ENCODE measurements at places on chromosomes 2 and 18. TPM values are rescaled to one million over a fixed set of nuclear protein-coding genes. Genes with fewer than 3 reads are reported as not detected.

DNA sequence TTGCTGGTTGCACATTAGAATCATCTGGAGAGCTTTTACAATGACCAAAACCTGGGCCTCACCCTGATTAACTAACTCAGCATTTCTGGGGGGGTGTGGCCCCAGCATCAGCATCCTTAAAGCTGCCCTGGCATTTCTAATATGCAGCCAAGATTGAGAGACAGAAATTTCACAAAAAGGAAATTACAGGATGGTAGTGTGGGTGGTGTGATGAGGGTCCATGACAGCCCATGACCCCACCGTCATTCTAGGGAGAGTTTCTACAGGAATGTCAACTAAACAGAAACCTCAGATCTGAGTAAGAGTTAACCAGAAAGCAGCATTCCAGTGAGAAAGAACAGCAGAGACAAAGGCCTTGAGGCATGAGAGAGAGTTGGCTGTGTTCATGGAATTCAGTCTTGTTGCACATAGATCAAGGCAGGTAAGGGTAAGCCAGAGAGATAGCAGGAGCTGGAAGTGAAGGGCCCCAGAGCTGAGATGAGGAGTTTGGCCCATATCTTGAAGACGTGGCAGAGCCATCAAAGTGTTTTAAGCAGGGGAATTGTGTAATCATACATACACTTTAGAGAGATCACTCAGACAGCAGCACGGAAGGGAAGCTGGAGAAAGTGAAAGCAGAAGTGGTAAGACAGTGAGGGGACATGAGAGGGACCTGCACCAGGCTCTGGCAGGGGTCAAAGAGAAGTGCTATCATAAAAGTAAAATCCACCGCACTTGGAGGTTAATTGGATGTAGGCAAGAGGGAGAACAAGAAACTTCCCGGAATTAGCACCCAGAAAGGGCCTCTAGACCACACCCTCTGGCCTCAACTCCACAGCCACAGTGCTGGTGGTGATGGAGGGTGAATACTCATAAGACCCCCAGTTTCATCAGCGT lies 7.8 kb upstream of the TRABD2A start:
- peak; percentile 58 for DNase-seq
- no peak overlapping the region for H3K27ac ChIP-seq
- H3K36me3 ChIP-seq = no peaks in the 10 kb centered on the region
- no peaks in the 10 kb centered on the region for H3K4me1 ChIP-seq
- no peak overlapping the region for H3K4me3 ChIP-seq
- no peaks in the 10 kb centered on the region for H3K27me3 ChIP-seq

GRCh38 chr2:223047260-223047761 lies 4.7 kb upstream of the KCNE4 start:
- no peaks in the 10 kb centered on the region for H3K36me3 ChIP-seq
- H3K27ac ChIP-seq = peak overlapping the region; percentile 21
- no peaks in the 10 kb centered on the region for H3K27me3 ChIP-seq
- H3K4me3 ChIP-seq = no peak overlapping the region

Gene CNTNAP5
- total RNA-seq = not detected

Gene DOK6
- total RNA-seq = 5.7 TPM
